ENCODE measurements at places on chromosomes 3 and 15.

DNA sequence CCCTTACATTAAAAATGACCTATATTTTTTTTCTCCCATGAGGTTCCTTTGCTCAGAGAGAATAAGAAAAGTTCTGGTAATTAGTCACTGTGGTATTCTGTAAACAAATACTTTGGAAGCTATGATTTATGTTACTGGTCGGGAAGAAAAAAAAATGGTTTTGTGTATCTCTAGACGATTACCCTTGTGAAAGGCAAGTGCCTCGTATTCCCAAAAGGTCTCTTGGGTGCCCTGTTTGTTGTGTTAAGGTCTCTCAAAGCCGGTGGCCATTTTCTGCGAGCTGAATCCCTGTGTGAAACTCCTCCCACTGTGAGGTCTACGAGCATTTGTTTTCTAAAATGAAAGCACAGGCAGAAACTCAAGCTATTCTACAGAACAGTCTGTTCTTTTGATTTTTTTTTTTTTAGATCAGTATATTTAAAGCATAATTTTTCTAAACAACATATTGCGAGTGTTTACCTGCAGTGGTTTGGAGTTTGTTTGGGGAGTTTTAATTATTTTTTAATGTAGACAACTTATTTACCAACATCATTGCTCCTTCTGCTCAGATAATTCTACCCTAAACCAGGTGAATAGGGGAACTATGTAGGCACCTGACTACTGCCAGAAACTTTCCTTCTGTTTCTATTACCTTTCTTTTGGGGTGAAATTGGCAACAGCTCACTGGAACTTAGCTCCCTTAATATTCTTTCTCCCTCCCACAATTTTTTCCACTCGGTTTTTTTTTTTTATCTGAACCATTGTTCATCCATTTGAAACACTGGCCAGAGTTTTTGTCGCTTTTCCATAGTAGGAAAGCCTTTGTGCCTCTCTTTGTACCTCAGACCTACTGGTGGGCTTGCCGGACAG, 44.0 kb downstream of the ZBTB38 start:
- peak; percentile 75 for DNase-seq

- no peak for DNase-seq
Measured at GRCh38 chr15:77391372-77391951, 28.4 kb downstream of the PEAK1 start.

GRCh38 chr15:80036071-80036470, 23.4 kb upstream of the ZFAND6 start:
- DNase-seq = no peak

DNA sequence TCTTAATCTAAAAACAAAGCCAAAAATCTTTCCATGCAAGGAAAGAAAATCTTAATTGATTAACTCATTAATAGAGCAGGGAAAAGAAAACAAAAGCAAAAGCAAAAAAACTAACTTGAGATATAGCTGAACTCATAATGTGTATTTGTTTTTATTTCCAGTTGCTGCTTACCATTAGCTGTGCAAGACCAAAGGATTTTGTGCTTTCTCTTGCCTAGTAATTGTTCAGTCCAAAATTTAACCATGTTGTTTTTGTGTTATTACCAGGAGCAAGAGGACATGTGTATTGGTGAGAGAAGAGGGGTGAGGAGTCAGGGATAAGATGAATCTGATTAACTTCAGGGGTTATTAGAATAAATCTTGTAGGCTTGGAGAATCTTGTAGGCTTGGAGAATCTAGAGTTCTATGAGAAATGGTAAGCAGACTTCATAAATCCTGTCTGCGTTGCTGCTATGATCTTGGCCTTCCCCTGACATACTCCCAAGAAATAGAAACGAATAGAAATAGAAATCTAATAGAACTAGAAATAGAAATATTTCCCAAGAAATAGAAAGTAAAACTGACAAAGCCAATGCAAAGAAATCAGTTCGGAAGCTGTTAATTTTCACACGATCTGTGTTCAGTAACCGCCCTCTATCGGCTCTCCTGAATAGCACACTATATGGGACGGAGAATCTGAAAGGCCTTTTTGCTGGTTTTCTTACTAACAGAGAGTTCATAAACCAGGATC, 72.6 kb upstream of the TNFSF10 start:
- DNase-seq = peak; percentile 70

- no peak for DNase-seq
Measured at GRCh38 chr15:32887090-32887489, 169.3 kb downstream of the GREM1 start.

DNA sequence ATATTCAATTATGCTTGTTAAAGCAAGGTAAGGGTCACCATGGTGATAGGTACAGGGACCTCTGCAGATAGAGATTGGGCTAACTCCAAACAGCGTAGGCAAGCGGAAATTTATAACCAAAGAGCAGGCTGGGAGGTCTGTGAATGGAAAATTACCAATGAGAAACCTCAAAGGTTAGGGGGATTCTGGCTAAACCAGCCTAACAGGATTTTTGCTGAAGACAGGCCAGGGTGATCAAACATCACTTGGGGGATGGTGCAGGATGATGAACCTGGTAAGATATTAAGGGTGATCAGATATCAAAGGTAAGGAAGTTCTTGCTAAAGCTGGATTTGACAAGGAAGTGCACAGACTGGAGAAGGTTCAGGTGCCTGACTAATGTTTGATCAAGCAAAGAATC, 35.3 kb upstream of the SNRPN start:
- no peak for DNase-seq

DNA sequence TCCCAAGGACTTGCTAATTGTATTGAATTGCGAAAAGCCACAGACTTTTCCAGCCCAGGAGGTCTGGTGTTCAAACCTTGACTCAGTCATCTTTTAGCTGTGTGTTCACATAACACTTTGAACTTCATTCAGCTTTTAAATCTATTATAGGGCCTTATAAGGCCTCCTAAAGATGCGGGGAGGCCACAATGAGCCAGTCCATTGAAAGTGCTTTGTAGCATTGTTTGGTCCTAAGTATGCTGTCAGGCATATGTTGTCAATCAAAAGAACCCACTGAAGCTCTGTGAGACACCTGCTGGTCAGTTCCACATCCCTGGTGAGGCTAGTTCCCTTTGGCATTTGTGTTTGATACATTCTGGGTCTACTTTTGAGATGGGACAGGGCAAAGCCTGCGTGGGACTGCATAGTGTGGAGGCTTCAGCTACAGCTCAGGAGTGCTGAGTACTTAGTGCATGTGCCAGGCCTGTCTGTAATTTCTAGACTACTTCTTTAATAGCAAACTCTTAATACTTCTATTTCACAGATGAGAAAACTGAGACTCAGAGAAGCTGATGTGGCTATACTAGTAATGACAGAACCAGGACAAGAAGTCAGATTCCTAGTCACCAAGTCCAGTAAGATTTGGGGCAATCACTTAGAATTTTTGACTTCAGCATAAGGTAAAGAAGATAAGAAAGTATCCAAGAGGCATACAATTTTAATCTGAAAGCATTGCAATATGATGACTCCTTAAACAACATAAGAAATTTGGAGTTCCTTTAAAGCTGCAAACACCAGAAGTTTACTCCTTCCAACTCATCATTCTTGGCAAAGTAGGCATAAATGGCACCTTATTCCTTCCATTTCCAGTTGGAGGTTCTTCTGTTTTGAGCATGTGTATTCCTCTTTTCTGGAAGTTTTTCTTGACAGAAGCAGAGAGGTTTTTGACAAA, 213.0 kb downstream of the PDCD6IP start:
- DNase-seq = no peak

DNA sequence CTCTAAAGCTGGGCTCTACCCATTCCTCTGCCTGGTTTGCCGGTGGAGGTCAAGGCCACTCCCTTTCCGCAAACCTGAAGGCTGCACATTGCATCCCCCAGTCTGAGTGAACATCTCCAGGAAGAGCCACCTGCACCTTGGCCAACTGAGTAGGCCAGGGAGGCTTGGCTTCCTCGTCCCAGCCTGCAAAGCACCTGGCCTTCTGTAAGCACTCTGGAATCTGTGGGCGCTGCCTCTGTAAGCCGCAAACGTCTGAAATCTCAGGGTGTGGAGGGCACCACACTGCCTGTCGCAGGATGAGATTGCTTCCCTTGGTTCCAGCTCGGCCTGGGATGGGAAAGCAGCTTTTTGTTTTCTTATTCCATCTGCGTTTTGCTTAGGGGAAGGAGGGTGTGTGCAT, 81.3 kb downstream of the SEC22A start:
- DNase-seq = no peak

- peak; percentile 96 for DNase-seq
Measured at GRCh38 chr3:40504636-40505430, 1.0 kb upstream of the ZNF620 start.

GRCh38 chr3:45140141-45140769, 5.9 kb downstream of the CDCP1 start:
- DNase-seq = peak; percentile 40

DNA sequence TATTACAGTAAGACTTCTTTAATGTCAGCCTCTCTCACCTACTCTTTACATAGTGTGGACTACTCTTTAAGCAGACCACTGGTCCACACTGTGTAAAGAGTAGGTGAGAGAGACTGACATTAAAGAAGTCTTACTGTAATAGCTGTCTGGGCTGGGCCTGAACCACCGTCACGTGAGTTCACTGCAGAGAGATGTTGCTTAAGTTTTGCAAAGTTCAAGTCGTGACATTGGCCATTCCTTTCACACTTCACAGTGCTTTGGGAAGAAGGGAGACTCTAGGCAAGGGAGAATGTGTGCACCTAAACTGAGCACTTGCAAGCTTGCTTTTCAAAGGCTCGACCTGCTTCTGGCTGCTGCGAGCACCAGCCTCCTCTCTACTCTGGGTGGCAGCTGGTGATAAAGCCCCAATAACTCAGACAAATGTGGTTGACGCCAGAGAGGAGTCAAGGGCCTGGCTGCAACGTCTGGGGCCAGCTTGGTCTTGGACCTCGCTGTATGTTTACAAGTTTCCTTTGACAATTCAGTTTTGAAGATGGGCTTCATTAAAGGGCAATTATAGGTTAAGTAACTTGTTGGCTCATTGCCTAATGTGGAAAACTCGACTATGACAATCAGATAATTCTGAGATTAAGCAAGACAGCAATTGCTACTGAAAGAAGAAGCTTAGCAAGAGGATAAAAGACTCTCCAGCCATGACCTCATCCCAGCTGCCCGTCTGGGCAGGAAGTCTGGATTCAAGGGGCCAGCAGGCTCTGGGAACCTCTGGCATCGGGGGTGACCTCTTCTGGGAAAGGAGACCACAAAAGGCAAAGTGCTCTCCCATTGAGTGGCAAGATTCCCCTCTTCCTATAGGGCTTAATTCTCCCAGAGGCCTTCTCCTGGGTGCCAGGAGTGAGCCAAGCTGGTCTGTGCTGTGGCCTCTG, 242.1 kb upstream of the TLE3 start:
- DNase-seq = peak; percentile 89

- peak; percentile 58 for DNase-seq
Measured at GRCh38 chr3:87088993-87089841, 98.3 kb upstream of the VGLL3 start.

DNA sequence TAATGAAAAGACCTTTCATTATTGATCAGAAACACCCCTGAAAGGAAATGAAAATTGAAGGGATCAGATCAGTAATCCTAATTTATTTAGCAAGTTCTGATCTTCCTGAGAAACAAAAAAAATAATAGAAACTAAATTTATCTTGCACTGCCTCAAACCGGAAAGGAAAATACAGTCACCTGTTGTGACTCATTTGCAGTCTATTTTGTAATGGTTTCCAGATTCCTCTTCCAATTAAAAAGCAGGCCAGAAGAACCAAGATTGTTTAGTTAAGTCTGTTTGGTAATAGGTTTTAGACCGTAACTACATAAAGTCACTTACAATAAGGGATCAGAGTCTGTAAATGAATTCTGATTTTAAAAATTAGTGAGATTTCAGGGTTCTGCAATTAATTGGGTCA, 49.7 kb upstream of the ATOSA start:
- DNase-seq = no peak

DNA sequence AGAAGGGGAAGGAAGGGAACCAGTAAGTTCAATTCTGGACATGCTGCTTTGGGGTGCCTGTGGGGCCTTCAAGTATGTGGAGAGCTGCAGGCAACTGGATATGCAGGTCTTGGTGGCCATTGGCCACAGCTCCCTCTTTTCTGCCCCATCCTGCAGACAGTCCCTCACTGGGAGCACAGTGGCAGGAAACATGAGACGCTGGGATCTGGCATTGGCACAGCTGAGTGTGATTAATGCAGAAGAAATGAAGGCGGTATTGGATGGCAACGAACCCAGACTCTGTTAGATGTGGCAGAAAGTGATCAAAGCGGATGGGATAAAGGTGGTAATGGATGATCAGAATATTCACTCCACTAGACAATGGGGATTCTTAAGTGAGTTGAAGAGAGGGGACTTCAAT, 23.2 kb upstream of the VPS8 start:
- no peak for DNase-seq

- no peak for DNase-seq
Measured at GRCh38 chr3:182136008-182136910, 424.5 kb downstream of the SOX2 start.

GRCh38 chr15:37130356-37130755, 30.0 kb upstream of the MEIS2 start:
- no peak for DNase-seq

DNA sequence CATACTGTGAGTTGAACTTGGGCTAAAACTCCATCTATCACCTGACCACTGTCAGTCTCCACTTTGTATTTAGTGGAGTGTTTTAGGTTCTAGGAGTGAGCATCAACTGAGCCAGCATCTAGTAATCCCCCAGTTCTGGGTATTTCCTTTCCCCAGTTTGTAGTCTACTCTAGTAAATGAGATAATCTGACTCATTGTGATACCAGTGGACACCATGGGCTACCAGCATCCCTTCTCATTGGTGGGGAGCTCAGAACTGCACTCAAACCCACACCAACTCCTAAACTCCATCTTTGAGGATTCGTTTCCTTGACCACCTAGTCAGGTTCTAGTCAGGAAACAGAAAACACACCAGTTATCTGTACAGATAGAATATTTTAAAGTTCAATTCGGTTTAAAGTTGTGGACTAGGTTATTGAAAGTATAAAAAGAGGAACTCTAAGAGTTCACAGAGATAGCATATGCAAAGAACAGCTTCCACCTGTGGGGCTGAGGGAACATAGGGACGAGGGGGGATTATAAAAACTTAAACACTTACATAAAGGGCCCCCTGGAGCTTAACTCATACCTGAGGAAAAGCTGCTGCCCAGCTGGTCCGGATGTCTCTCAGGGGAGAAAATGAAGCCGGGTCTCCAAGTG, 36.0 kb downstream of the LEO1 start:
- DNase-seq = no peak

GRCh38 chr15:36947035-36947719, 153.2 kb downstream of the MEIS2 start:
- no peak for DNase-seq

DNA sequence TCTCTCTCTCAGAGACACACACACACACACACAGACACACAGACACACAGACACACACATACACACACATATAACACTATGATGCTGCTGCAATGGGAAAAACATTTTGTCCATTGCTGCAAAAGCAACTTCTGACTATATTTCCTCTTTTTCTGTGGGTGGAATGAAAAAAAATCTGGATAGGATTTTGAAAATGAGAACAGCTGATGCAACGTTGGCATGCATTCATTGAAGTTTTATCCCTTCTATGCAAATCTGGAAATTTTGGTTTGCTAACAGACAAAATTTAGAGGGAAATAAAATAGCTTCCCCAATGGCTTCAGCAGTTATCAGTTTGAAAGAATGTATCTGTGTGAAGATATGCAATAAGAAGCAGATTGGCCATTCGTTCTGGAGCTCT, 763.4 kb upstream of the GRM7 start:
- DNase-seq = no peak

GRCh38 chr3:123859177-123859576, 25.0 kb downstream of the MYLK start:
- no peak for DNase-seq

All from inflammatory macrophage treated with lipopolysaccharide for 1 hour (primary cell).